ENCODE measurements at places on chromosomes 4 and X. TPM values are rescaled to one million over a fixed set of nuclear protein-coding genes. Genes with fewer than 3 reads are reported as not detected.

Gene CT45A5
- polyA plus RNA-seq: not detected

Gene RBMXL3
- not detected for polyA plus RNA-seq

Gene SH3D19
- 9.6 TPM for polyA plus RNA-seq

Gene MAGEA2
- polyA plus RNA-seq: 55.9 TPM

Gene PAGE2B
- 0.31 TPM for polyA plus RNA-seq

Gene MAGEA1
- 3.0 TPM for polyA plus RNA-seq

Gene SPIN2A
- 0.67 TPM for polyA plus RNA-seq

GRCh38 chr4:37568489-37568888 is 117.7 kb downstream of the RELL1 start:
- DNase-seq: no peak
- no peaks in the 10 kb centered on the region for H3K36me3 ChIP-seq
- no peak overlapping the region for H3K4me3 ChIP-seq
- no peaks in the 10 kb centered on the region for H3K4me1 ChIP-seq
- no peak overlapping the region for H3K27ac ChIP-seq

- no peak for DNase-seq
- no peak overlapping the region for H3K4me3 ChIP-seq
- H3K27ac ChIP-seq: no peak overlapping the region
- no peaks in the 10 kb centered on the region for H3K4me1 ChIP-seq
- no peaks in the 10 kb centered on the region for H3K36me3 ChIP-seq
- no peaks in the 10 kb centered on the region for H3K27me3 ChIP-seq
Observed at GRCh38 chr4:32147446-32148085, 1427.4 kb downstream of the PCDH7 start.

- DNase-seq: no peak
- H3K36me3 ChIP-seq: no peaks in the 10 kb centered on the region
- H3K27me3 ChIP-seq: no peaks in the 10 kb centered on the region
- H3K4me3 ChIP-seq: no peak overlapping the region
- no peaks in the 10 kb centered on the region for H3K4me1 ChIP-seq
Observed at GRCh38 chr4:83378419-83378818, 43.8 kb upstream of the HPSE start.

- no peak overlapping the region for H3K4me3 ChIP-seq
- DNase-seq: no peak
- no peak overlapping the region for H3K27ac ChIP-seq
- no peaks in the 10 kb centered on the region for H3K4me1 ChIP-seq
- no peaks in the 10 kb centered on the region for H3K27me3 ChIP-seq
- peaks cover 5% of the 10 kb centered on the region for H3K36me3 ChIP-seq
Observed at GRCh38 chr4:48431401-48431800, 51.7 kb upstream of the SLC10A4 start.

GRCh38 chr4:40587351-40587750 is 42.3 kb downstream of the RBM47 start:
- no peak overlapping the region for H3K4me3 ChIP-seq
- no peaks in the 10 kb centered on the region for H3K4me1 ChIP-seq
- no peaks in the 10 kb centered on the region for H3K27me3 ChIP-seq
- H3K36me3 ChIP-seq: no peaks in the 10 kb centered on the region
- H3K27ac ChIP-seq: no peak overlapping the region

DNA sequence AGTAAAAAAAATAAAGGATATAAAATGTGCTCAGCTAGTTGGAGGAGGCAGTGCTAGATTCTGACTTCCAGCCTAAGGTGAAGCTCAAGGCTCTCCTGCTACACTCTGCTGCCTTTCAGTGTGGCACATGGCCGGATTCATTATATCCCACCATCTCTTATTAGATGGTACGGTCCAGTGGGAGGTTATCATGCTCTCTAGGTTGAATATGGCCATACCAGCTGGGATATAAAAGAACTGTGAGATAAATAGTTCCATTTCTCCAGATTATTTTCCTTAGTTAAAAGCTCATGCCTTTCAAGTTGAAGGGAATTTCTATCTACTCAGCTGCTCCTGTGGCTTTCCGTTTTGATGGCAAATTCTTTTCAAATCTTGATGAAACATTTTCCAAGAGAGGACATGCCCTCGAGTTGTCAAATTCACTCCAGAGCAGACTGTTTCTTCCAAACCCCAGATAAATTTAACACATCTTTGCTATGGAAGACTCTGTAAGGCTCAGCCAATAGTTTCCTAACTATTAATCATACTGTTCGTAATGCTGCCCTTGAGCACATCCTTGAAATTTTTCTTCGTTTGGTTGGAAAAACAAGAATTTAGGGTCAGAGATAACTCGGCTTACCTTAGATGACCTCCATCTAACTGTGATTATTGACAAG is 2.2 kb upstream of the MGARP start:
- H3K4me3 ChIP-seq: no peak overlapping the region
- no peaks in the 10 kb centered on the region for H3K4me1 ChIP-seq
- H3K27ac ChIP-seq: peak overlapping the region; percentile 62
- no peaks in the 10 kb centered on the region for H3K36me3 ChIP-seq
- H3K27me3 ChIP-seq: no peaks in the 10 kb centered on the region
- DNase-seq: no peak

GRCh38 chr4:57110640-57111511 is 691 bp upstream of the IGFBP7 start:
- no peak overlapping the region for H3K4me3 ChIP-seq
- H3K27ac ChIP-seq: no peak overlapping the region
- peaks cover 5% of the 10 kb centered on the region for H3K4me1 ChIP-seq
- no peaks in the 10 kb centered on the region for H3K27me3 ChIP-seq
- no peaks in the 10 kb centered on the region for H3K36me3 ChIP-seq

DNA sequence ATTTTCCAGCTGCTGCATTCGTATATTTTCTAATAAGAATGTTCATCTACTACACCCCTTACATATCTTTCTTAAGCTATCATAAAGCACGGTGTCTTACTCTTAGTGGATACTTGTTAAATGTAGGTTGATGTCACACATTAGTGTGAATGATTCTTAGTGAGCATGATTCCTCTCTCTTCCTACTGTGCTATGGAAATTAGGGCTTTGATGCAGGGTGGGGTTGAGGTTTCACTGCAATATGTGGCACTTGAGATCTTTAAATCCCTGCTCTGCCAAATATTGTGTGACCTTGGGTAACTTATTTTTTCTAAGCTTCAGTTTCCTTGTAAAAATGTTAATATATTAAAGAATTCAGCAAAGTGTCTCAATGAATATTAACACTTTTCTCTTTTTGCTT is 188.4 kb downstream of the PDGFRA start:
- H3K4me3 ChIP-seq: no peak overlapping the region
- H3K36me3 ChIP-seq: no peaks in the 10 kb centered on the region
- no peak for DNase-seq

- no peak for DNase-seq
- no peak overlapping the region for H3K27ac ChIP-seq
- H3K36me3 ChIP-seq: no peaks in the 10 kb centered on the region
- no peak overlapping the region for H3K4me3 ChIP-seq
- H3K4me1 ChIP-seq: peaks cover 3% of the 10 kb centered on the region
Observed at GRCh38 chrX:18666614-18667013, 5.3 kb downstream of the RS1 start.

- no peaks in the 10 kb centered on the region for H3K4me1 ChIP-seq
- no peaks in the 10 kb centered on the region for H3K36me3 ChIP-seq
- H3K4me3 ChIP-seq: no peak overlapping the region
- no peak overlapping the region for H3K27ac ChIP-seq
- DNase-seq: no peak
Observed at GRCh38 chr4:65943076-65943475, 272.8 kb upstream of the EPHA5 start.

DNA sequence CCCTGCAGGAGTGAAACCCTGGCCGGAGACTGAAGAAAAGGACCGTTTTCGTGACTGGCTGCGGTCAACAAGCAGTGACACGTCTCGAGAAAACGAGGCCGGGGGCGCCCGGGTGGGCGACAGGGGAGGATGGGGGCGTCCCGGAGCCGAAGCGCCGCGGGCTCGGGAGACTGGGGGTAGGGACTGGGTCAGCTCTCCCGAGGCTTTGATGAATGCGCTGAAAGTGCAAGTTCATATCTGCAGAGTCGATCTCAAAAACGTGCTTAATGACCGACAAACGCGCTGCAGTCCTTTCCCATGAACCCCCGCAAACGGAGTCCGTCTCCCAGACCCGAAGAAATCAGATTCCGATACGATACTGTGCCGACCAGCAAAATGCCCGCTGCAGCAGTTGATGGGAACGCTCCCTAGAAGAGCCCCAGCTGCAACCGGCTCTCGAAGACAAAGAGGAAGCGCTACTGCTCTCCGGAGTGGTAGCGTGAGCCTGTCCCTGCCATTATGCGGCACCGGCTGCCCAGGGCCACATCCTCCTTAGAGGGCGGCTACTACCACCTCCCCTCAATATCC is 806 bp upstream of the CD99L2 start:
- H3K27me3 ChIP-seq: no peaks in the 10 kb centered on the region
- DNase-seq: peak; percentile 37
- H3K36me3 ChIP-seq: no peaks in the 10 kb centered on the region
- peak overlapping the region; percentile 65 for H3K4me3 ChIP-seq
- H3K4me1 ChIP-seq: no peaks in the 10 kb centered on the region

GRCh38 chr4:76315267-76315918 is 8.9 kb downstream of the STBD1 start:
- H3K4me3 ChIP-seq: no peak overlapping the region
- H3K27ac ChIP-seq: no peak overlapping the region
- no peaks in the 10 kb centered on the region for H3K4me1 ChIP-seq
- no peaks in the 10 kb centered on the region for H3K27me3 ChIP-seq
